ENCODE measurements at places on chromosomes 2 and 18.

DNA sequence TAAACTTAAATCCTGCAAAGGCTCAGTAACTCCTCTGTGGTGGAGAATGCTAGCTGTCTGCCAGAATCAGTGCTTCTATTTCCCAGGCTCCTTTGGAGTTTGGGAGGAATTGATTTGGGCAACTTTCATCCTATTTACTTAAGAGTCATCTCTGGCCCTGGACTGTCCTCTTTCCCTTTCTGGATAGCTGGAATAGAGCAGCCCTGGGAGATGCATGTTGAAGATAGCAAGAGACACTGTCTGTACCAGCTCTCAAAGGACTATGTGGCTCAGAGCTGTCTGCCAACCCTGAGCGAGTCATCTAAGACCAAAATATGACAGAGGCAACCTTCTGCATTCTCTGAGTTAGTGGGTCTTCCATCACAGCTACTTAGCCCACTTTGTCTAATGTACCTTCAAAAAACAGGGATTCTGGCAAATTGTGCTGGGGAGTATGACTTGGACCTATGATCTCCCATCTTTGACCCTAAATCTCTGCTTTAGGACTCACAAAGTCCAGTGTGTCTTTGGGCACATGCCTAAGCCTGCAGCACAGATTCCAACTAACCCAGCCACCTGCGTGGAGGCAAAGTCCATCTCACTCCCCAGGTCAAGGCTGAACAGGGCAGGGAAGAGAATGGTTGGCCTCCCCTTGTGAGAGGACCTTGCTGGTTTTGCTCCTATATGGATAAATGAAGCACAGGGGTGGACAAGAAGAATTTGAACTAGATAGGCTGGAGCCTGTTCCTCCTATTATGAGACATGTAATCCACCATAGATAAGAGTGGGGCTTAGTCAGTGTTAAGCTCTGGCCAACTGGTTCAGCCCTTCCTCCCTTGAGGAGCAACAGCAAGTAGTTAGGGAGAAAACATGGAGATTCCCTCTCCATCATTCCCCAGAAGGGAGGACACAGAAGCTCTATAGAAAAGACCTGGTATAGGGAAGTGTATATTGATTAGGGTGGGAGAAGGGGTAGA is 99.1 kb upstream of the PELI1 start:
- DNase-seq = no peak

GRCh38 chr2:96161898-96162297 is 16.7 kb upstream of the DUSP2 start:
- DNase-seq = no peak

DNA sequence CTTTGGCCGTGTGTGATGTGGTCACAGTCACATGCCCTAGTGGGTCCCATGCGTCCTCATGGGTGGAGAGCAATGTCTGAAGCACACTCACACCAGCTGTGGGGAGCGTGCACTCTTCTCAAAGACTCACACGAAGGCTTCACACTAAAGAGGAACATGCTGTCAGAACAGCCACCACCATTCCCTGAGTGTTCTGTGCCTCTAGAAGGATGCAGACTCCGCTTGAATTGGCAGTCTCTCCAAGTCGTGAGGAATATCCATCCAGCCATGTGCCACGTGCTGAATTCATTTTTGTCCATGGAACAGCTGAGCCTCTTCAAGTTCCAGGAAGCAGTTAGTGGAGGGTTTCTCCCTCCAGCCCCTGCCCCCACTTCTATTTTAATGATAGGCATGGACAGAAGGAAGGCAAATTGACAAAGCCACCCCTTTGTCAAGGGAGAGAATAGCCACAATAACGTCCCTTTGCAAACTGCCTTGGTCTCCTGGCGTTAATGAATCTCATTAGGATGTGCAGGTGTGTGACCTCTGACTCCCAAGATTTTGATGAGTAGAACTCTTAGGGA is 464.3 kb upstream of the ID2 start:
- DNase-seq = no peak

DNA sequence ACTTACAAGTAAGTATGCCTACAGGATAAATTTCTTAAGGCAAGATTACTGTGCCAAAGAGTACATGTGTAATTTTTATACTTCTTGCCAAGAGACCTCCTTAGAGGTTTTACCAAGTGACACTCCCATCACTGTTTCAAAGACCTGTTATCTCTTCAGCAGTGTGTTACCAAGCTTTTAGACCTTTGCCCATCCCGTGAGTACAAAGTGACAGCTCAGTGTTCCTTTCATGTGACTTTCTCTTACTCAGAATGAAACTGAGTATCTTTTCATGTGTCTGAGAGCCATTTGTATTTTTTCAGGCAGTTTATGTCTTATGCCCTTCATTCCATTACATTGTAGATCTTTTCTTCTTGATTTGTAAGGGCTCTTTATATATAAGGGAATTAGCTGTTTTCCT is 287.5 kb upstream of the SALL3 start:
- no peak for DNase-seq

DNA sequence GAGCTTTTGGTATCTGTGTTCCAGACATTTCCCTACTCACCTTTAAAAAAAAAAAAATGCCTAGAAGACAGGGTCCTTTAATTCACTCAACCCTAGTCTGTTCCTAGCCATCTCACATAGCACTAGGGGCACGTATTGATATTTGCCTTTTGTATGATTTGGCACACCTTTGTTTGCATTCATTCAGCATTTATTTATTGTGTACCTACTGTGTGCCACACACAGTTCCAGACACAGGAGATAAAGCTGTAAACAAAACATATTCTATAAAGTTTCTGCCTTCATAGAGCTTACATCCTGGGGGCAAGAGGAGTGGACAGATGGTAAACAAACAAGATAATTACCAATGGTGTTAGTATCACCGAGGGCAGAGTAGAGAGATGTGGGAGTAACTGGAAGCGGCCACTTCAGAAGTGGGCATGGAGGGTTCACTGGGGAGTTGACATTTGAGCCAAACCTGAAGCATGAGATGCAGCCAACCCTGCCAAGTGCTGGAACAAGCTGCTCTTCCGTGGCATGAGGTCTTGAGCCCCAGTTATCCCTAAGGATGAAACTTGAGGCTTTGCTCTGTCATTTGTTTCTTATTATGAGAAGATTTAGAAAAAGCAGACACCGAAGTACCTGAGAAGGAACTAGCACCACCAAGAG is 18.2 kb downstream of the MAPRE2 start:
- DNase-seq = no peak

DNA sequence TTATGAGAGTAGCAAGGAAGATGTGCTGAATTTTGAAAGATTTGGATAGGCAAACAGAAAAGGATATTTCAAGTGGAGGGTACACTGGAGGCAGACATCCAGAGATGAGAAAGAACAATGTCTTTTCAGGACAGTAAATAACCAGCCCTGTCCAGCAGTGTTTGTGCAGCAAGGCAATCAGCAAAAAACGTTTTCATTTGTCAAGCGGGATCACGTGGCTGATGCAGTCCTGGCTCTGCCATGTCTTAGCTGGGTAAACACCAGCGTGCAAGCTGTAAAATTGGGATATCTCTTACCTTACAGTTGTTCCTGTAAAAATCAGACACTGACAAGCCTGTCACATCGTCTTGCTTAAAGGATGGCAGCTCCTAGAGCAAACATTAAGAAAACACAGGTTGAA is 67.8 kb downstream of the CWC22 start:
- DNase-seq = no peak

DNA sequence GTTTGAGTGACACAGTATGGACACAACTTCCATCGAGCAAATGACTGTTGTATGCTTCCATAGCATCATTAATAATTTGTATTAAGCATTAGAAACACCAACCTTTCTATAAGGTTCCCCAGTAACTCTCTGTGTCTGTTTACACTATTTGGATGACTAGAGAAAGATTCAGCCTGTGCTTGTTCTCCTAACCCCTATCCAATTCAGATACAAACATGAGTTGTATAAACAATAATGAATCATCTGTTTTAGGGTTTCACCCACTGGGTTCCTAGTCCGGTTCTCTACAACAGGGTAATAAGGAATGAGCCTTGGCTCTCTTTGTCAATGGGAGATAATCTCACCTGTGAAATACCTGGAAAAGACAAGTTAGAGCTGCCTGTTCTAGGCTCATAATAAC is 894.1 kb upstream of the PIK3C3 start:
- DNase-seq = no peak

GRCh38 chr2:226002438-226002837 is 602.9 kb downstream of the NYAP2 start:
- DNase-seq = no peak

DNA sequence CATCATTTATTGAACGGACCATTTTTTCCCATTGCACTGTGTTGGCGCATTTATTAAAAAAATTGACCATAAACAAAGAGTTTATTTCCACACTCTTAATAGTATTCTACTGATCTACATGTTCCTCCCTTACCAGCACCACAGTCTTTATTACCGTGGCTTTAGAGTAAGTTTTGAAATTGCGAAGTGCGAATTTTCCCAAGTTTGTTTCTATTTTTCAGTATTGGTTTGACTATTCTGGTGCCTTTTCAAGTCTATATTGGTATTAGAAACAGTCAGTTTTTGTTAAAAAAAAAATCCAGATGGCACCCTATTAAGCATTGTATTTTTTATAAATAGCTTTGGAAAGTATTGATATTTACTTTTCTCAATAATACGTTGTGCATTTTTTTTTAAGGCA is 795.1 kb upstream of the HS6ST1 start:
- no peak for DNase-seq

GRCh38 chr2:158381978-158382377 is 74.6 kb downstream of the CCDC148 start:
- DNase-seq = no peak

- DNase-seq = no peak
Observed at GRCh38 chr18:79899609-79900445, 51.6 kb downstream of the SLC66A2 start.

GRCh38 chr18:38454764-38455469 is 889.3 kb upstream of the CELF4 start:
- DNase-seq = peak; percentile 24

GRCh38 chr2:200450288-200450687 is 59.6 kb downstream of the KCTD18 start:
- DNase-seq = no peak

- no peak for DNase-seq
Observed at GRCh38 chr2:33322612-33323011, 153.8 kb upstream of the RASGRP3 start.

GRCh38 chr2:160407393-160408172 is 86.0 kb downstream of the RBMS1 start:
- DNase-seq = no peak

GRCh38 chr18:5622905-5623304 is 79.1 kb upstream of the EPB41L3 start:
- DNase-seq = no peak

- DNase-seq = no peak
Observed at GRCh38 chr2:23777826-23778225, 149.1 kb downstream of the ATAD2B start.

DNA sequence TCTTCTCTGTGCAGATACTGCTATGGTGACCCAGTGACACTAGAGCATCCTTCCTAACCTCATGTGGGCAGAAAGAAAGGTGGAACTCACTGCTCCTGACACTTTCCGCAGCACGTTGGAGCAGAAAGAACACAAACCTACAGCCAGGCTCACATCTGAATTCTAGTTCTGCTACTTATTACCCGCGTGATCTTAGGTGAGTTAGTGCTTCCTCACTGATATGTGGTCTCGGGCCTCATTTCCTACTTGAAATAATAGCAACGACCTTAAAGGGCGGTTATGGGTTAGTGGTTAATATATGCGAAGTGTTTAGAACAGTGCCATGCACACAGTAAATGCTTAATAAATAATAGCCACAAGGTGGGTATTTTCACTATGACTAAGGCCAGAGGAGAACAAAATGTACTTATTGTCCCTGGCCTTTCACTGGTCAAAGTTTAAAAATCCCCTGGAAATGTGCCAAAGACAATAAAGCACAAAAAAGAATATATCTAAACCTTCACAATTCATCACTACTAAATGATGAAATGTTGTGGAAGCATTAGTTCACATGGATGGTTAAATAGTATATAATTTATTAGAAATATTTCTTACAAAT is 66.6 kb downstream of the MYOM1 start:
- DNase-seq = no peak

GRCh38 chr2:37610638-37611289 is 60.7 kb downstream of the CDC42EP3 start:
- no peak for DNase-seq

DNA sequence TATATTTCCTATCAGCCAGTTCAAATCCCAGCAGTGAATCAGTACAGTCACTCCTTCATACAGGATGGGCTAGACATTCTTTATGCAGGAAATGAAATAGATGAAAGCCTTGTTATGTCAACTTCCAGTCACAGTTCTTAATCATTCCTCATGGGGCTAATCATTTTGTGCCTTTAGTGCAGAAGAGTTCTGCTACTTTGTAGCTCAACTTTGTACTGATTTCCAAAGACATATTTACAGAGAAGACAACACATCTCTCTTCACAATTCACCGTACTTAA is 593.9 kb upstream of the NETO1 start:
- DNase-seq = no peak

DNA sequence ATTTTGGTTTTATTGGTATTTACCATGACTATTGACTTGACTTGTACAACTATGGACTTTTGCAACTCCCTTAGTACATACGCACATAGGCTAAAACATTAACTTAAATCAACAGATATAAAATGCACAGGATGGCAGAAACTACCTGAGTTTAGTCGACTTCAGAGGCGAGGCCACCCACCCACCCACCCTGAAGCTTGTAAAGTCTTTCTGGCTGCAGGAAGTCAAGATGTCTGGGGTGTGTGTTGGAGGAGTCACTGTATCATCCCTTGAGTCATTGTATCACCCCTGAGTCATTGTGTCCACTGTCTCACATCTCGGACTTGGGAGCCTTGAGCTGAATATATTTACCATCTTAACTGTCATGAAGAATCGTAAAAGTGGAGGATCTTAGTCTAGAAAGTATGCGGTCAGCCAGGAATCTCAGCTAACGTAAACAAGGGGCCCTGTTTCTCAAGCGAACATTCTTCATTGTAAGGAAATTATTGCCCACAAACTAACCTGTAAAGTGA is 140.0 kb upstream of the ST6GAL2 start:
- DNase-seq = no peak

DNA sequence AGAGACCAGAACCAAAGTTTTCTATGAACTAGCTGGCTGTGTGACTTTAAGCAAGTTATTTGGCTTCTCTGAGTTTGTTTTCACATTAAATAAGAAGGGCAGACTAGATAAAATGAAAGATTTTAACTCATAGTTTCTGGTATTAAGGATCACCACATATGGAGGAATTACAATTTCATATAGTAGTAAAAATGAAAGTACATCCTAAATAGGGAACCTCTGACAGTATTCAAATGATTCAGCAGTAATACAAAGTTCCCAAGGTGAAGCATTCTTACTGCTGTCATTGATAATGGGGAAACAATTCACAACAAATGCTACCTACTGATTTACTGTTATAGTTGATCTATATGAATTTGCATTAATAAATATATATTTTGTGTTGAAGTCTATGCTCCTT is 170.3 kb upstream of the VRK2 start:
- no peak for DNase-seq

GRCh38 chr2:140589696-140590095 is 1541.1 kb downstream of the LRP1B start:
- no peak for DNase-seq

DNA sequence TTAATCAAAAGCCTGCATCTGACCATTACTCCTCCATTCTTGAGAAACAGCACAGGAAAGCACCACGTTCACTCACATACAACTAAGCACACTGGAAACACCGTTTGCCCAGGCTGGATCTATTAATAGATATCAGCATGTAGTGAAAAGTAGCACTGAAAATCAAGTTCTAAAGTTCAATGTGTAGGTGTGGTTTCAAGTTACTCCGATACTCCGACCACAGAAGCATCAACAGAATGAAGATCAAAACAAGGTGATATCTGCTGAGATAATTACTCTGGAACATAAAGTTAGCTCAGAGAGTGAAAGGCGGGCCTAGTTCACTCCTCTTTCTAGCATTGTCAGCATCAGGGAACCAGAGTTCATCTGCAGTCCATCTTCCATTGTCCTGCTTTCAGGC is 1367.4 kb upstream of the ACVR2A start:
- no peak for DNase-seq
